A549 treated with dexamethasone at 1 μM for 4 hours (cell line): ENCODE measurements at places on chromosomes 3 and 15. TPM values are rescaled to one million over a fixed set of nuclear protein-coding genes. Genes with fewer than 3 reads are reported as not detected.

Gene UBA5
- total RNA-seq, result 22.0 to 27.7 TPM (median 24.7 TPM) in 5 replicates

Gene ESYT3
- total RNA-seq, result 0.36 to 0.79 TPM (median 0.52 TPM) in 5 replicates

Gene SUCLG2
- total RNA-seq, result 33.4 to 44.1 TPM (median 40.3 TPM) in 5 replicates

Gene CEP63
- 13.7 to 15.9 TPM (median 14.7 TPM) in 5 replicates for total RNA-seq

Gene PLA2G4B
- 0.87 to 2.1 TPM (median 1.7 TPM) in 5 replicates for total RNA-seq

Gene HDDC3
- total RNA-seq, result 33.1 to 36.7 TPM (median 34.3 TPM) in 5 replicates

Gene SH2D7
- total RNA-seq, result not detected in 5 replicates

Gene UPK1B
- 11.5 to 13.2 TPM (median 11.8 TPM) in 5 replicates for total RNA-seq

Gene PP2D1
- total RNA-seq, result not detected in 5 replicates

Gene PPP1R14D
- 0.14 to 0.21 TPM (median 0.19 TPM) in 3 of 5 replicates, not detected in the others for total RNA-seq

Gene QRICH1
- 34.0 to 45.6 TPM (median 41.5 TPM) in 5 replicates for total RNA-seq

Gene RAMAC
- 43.9 to 62.0 TPM (median 45.4 TPM) in 5 replicates for total RNA-seq

Gene RBP2
- not detected in 5 replicates for total RNA-seq

Gene SLC28A2
- not detected in 5 replicates for total RNA-seq

Gene FOXB1
- not detected in 5 replicates for total RNA-seq

Gene CD86
- 0.12 TPM in 1 of 5 replicates, not detected in the others for total RNA-seq

Gene COL6A5
- not detected in 5 replicates for total RNA-seq
